IPS DF 6.9 (cell line): ENCODE measurements at places on chromosomes 11 and 22.

GRCh38 chr11:58576887-58577471 lies 1.3 kb upstream of the LPXN start:
- no peak for DNase-seq

GRCh38 chr11:10648871-10649270 lies 44.7 kb downstream of the IRAG1 start:
- DNase-seq = no peak

- no peak for DNase-seq
Measured at GRCh38 chr11:133559833-133560471, 27.7 kb upstream of the OPCML start.

GRCh38 chr11:69729252-69729651 lies 25.4 kb upstream of the FGF19 start:
- no peak for DNase-seq

- no peak for DNase-seq
Measured at GRCh38 chr11:72821221-72821919, 7.2 kb downstream of the ATG16L2 start.

- no peak for DNase-seq
Measured at GRCh38 chr11:69640995-69641581, at the start of gene CCND1. Gene CCND1 (plus strand): TSS chr11:69641156. CDS start chr11:69641314, 158 bp downstream.

- DNase-seq = no peak
Measured at GRCh38 chr22:48105259-48105658, 1342.8 kb downstream of the TBC1D22A start.

DNA sequence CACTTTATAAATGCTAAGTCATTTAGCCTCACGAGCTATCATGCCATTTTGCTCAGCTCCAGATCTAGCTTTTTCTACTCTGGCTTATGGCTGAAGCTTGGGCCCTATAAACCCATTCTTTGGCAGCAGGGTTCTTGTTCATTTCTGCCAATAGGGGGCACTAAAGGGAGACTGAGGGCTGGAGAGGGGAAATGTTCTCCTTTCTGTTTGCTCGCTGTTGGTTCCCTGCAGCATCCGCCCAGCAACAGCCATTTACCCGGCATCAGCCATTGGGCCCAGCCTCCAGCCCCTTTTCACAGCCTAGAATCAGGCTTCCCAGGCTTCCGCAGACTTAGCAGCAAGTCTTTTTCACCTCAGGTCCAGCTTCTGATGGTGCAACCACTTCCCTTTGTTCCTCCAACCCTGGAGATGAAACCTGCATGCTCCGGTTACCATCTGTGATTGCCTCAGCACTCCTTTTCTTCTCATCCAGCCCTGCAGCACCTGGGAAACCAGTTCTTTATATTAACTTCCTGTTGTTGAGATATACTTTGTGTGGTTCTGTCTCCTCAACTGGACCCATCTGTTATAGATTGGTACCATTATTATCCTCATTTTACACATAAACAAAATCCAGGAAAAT lies 4.2 kb upstream of the ME3 start:
- peak; percentile 58 for DNase-seq

GRCh38 chr11:134120143-134120850 lies 51.4 kb downstream of the JAM3 start:
- DNase-seq = no peak

DNA sequence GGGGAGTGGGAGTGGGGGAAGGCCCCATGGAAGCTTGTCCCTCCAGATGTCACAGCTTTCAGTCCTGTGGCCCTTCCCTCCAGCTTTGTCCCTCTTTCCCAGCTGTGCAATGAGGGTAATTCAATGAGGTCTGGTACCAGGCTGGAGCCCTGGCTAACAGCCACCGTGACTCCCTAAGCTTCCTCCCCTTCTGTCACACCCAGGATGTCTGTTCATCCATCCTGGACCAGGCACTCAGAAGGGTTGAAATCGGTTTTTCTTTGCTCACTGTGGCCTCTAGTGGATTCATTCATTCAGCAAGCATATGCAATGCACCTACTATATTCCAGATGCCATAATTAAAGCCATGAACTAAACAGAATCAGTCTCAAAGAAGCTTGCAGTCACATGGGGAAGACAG lies 38.7 kb downstream of the SYT13 start:
- no peak for DNase-seq

GRCh38 chr11:65862191-65862735 lies 2.0 kb downstream of the MUS81 start:
- no peak for DNase-seq

DNA sequence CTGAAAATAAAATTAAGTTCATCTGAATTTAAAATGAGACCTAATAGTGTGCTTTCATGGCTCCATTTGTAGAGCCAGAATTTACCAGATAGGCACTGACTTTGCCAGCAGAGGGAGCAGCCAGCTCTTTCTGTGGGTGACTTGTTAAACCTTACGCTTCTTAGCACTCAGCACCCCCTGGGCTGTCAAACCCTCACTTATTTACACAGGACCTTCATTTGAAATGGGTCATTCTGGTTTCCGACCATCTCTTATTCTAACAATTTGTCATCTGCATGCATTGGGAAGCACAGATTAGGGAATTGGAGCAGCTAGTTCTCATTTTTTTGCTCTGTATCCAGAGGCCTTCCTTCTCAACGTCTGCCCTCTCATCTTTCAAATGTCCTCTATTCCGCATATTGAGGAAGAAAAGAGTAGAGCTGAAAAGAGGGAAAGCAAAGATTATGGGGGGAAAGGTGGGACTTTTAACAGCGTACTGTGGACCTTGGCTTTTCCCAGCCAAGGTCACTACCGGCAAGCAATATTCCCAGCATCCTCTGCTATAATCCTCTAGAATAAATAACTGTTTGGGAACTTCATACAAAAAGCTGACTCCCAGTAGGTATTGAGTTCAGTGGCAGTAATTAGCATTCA lies 3.1 kb downstream of the ASRGL1 start:
- DNase-seq = no peak

DNA sequence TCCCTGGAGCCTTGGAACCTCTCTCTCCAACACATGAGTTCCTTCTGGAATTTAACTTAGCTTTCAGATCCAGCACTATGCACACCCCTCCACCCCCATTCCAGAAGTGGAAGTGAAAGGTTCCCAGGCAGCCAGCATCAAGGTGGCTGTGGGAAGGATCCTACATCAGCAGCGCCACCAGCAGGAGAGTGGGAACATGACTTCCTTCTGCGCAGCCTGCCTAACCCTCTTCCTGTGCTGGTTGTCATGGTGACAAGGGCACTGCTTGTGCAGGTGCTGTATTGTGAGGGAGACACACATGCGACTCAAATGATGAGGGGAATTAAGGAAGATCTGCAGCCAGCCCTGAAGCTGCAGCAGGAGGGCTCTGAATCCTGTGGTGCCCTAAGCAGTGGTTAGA lies 904.5 kb upstream of the API5 start:
- DNase-seq = peak; percentile 95

DNA sequence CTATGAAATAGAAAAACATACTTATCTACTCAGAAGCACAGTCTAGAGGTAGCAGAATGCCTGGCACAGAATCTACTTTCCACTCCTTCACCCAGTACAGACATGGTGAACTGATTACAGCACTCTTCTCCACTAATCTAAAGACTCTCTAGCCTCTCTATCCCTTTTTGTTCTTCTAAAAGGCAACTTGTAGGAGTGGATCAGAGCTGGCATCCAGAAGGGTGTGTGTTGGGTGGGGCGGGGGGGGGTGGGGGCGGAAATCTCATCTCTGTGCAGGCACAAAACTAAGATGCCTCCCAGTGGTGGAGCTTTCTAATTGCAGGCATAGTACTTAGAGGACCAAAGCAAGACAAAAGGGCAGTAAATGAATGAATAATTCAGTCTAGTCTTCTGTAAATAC lies 11.5 kb upstream of the EMID1 start:
- DNase-seq = no peak

GRCh38 chr11:9700105-9700801 lies 36.4 kb downstream of the SWAP70 start:
- no peak for DNase-seq

DNA sequence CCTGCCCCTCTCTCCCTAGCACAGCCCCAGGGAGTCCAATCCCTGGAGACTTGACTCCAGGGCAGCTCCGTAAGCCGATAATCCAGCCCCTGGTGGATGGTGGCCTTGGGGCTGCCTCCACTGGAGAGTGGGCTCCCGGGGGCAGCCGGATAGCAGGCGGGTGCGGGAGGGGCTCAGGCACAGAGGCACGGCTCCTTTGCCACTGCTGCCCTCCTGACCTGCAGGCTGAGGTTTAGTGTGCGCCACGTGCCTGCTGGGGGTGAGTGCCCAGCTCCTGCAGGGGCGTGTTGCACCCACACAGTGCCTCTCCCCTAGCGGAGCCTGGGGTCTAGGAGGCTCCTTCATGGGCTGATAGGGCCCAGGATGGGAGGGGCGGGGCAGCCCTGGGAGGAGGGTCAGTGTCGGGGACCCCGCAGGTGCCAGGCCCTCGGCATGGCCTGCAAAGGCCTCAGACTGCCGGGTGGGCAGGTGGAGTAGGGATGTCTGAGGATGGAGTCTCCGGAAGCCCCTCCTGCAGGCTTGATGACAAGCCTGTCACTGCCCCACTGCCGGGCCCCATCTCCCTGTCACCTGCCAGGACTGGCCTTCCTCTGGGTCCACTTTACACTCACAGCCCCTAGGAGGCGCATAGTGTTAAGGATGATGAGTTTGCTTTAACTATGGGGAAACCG lies 5.6 kb downstream of the DUSP8 start:
- no peak for DNase-seq

DNA sequence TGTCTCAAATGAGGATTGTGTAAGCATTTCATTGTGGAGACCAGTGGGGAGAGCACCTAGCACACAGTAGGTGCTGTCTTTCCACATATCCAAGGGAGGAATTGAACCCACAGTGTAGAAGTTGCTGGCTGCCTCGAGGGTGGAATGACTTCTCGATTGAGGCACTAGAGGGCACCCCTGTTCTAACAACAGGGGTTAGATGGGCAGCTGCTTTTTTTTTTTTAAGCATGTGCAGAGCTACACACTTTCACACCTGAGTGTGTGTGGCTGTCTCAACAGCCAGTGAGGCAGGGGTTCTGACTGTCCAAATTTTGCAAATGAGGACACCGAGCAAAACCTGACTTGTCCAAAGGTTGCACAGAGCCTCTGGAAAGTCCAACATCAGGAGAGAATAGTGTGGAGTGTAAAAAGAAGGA lies 118.2 kb upstream of the CRYBB3 start:
- DNase-seq = no peak

- DNase-seq = no peak
Measured at GRCh38 chr11:63839508-63840355, 822 bp downstream of the MARK2 start.

DNA sequence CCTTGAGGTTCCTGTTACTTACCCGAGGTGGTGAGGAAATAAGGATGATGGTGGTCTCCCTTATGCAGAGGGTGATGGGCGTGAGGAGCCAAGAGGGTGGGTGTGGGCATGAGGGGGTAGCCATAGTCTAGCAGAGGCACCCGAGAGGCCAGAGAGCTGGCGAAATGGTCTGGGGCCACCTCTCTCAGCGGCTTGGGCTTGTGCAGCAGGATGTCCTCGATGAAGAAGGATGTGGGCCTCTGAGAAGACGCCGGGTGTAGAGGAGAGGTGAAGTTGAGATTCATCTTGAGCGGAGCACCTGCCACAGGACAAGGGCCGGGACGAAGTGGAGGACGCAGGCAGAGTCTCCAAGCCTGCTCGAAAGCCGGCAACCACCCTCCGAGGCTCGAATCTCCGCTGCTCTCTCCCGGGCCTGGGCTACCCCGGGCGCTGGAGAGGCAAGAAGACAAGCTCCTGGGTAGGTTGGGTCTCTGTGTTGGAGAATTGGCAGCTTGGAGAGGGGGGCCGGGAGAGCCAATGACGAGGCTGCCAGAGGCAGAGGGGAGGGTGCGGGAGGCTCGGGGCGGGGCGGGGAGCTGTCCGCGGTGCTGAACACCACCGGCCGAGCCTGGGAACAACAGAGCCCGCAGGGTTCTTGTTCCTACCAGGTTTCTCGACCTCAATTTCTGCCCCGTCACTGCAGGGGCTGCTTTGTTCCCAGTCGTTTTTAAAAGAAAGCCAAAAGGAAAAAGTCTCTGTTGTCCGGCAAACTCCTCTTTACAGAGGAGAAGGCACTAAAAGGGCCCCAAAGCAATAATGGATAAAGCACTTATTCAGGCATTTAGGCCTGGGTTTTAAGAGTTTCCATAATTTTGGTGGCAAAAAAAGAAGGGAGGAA lies at the start of gene BSX:
Gene BSX (minus strand): TSS at position 447 of the 877 bp plus-strand sequence. CDS start 163 bp downstream, at position 284.
- DNase-seq = peak; percentile 74
